Lower leg skin (tissue), 4 donors: ENCODE measurements at places on chromosomes 6 and 20. TPM values are rescaled to one million over a fixed set of nuclear protein-coding genes. Genes with fewer than 3 reads are reported as not detected.

DNA sequence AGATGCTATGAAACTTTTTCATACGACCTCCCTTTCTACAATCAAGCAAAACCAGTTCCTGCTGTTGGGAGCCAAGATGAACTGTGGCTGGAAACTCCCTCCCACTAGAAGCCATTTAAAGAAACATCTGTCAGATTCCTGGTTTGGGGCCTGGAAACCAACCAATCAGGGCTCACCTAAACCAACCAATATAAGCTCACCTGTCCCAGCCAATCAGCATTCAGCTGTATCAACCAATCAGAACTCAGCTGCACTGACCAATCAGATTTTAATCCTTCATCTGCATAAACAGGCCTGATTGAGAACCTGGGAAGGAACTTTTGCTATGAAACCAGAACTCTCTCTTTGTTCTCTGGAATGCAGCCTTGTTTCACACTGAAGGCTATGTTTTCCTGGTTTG lies 42.4 kb downstream of the SNX14 start:
- no peak for DNase-seq

- DNase-seq, result no peak
These were observed 345.8 kb upstream of the PRND start for GRCh38 chr20:4375881-4376280.

DNA sequence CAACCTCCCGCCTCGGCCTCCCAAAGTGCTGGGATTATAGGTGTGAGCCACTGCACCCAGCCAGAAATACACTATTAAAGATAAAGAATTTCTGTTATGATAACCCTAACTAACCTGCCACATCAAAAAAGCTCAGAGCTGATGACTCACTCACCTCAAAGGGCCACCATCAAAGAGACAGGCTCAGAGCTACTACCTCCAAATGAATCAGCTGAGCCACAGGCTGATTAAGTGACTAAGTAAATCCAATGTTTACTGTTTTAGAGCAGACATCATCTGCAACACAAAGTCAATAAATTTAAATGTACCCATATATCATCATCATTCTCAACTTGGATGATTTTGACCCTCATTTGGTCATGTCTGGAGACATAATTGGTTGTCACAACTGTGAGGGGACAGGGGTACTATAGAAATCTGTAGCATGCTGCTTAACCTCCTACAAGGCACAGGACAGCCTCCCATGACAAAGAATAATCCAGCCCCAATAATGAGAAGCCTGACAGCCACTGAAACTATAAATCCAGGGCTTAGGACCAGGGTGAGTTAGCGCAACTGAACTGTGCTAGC lies 106.5 kb downstream of the ATP9A start:
- no peak for DNase-seq

DNA sequence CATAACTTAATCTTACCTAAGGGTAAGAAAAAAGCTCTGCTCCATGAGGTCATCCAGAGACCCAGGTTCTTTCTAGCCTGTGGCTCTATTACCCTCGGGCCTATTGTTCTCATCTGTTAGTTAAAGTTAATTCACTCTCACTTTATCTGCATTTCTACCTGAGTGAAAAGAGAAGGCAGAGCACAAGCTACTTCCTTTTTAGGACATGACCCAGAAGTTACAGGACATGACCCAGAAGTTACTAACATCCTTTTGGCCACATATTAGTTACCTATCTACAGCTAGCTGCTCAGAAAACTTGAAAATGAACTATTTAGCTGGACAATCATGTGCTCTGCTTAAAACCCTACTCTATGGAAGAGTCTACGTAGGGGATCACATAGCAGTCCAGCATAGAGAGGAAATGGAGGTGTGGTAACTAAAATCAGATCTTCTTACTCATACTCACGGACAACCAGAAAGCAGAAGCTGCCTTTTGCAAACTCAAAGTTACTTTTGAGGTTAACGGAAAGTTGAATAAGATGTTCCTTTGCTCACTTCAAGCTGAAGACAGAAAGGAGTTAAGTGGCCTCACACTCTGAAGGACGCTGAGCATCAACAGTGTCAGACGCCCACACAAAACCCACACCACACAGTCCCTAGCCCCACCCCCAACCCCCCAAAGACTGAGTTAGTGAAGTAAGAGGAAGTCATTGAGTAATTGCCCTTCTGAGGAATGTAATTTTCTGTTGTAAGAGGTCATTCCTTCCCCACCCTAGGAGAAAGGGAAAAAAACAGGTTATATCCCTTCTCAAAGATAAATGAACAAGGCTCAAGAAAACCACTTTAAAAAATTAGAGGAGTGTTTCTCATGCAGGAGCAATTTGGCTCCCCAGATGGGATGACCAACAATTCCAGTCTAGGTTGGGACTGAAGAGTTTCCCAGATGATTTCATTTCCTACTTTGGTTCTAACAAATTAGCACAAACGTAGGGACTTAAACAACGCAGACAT lies 45.9 kb upstream of the TAB2 start:
- no peak for DNase-seq

GRCh38 chr6:159790956-159791598 lies 810 bp downstream of the MRPL18 start:
- no peak for DNase-seq

Gene FAM83B
- 152 TPM for total RNA-seq

DNA sequence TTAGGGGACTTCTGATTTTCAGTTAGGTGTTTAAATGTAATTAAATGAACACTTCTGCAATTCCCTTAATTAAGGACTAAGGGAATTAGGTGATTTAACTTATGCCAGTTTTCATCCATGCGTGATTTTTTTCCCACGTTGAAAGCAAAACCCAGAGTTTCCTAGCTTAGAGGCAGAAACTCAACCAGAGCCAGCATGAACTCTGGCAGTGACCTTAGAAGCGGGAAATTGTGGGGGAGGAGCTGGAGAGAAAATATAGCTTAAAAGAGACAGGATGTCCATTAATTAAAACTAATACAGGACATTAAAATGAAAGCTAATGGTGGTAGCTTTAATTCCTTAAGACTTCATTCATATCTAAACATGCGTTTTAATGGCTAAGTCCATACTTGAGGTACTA lies 41.6 kb downstream of the IYD start:
- no peak for DNase-seq

GRCh38 chr6:50271266-50271665 lies 221.5 kb upstream of the DEFB112 start:
- DNase-seq, result no peak

- no peak for DNase-seq
These were observed 25.5 kb downstream of the C6orf15 start for GRCh38 chr6:31086788-31087440.

- DNase-seq, result no peak
These were observed 273.8 kb upstream of the AGPAT4 start for GRCh38 chr6:161547617-161548016.

- no peak for DNase-seq
These were observed 280.3 kb upstream of the TCF21 start for GRCh38 chr6:133608620-133609019.
